ENCODE measurements at places on chromosomes 7 and 10.
A peak's percentile ranks its signal among the peaks of the same experiment; 100 is the strongest.

- DNase-seq: no peak
Measured at GRCh38 chr10:129274748-129275474, 192.1 kb upstream of the MGMT start.

DNA sequence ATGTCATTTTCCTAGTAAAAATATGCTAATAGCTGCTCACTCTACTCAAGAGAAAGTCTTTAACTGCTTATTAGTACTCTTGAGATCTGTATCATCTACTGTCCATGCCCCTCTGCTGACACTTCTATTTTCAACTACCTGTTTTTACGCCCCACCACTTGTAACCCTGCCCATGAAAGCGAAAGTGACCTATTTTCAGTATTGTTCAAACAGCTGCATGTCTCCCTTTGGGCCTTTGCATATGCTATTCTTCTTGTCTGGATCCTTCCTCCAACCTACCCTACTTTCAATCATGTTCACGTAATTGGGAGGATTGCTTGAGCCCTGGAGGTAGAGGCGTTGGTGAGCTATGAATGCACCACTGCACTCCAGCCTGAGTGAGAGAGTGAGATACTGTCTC is 1481.3 kb downstream of the GATA3 start:
- DNase-seq: no peak

DNA sequence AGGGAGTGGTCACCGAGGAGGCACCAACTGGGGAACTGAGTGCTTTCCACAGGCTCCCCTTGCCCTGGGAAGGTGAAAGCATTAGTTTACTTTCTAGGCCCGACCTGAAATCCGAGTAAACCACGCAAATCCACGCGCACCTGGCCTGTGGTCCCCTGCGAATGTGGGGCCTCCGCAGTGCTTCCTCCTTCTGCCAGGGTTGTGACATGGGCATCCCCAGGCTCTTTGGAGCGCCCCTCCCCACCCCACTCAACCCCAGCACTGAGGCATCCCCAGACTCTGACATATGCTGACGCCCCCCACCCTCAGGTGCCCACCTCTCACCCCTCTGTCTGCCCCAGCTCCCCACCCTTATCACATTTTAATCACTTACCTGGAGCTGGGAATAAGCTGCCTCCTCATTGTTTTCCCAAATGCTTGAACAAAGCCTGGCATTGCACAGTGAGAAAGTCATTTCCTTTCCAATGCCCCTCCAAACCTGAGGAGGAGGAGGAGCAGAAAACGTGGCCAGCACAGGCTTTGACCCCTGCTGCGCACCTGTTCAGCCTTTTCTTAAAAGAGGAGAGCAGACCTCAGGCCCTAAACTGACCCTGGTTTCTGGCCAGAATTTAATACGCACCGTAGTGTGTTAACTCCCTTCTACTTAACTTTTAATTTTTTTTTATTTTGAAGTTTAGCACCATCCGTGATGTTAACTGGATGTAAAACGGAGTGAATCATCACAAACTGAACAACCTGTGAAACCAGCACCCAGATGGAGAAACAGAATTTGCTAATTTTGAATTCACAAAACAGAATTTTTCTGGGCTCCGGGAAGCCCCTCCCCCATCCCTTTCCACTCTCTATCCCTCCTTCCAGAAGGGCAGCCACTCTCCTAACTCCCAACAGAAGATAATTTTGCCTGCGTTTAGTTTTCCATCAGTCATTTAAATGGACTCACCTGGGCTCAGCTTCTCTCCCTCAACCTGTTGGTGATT is 129.4 kb downstream of the WDR11 start:
- no peak for DNase-seq

DNA sequence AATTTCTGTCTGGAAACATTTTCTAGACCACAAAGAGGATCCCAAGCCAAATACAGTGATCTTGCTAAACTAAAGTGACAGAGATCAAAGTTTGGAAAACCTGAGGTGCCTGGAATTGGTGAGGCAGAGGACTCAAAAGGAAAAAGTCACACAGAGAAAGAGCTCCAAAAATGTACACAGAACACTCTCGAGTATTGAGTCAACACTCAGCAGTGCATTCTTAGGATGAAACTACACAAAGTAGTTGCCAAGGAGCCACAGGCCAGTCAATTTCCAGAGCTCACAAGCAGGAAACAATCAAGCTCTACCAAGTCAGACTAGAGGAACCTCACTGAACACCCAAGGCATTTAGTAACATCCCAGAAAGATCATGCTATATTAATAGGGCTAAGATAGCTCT is 61.3 kb downstream of the MICU1 start:
- DNase-seq: no peak

DNA sequence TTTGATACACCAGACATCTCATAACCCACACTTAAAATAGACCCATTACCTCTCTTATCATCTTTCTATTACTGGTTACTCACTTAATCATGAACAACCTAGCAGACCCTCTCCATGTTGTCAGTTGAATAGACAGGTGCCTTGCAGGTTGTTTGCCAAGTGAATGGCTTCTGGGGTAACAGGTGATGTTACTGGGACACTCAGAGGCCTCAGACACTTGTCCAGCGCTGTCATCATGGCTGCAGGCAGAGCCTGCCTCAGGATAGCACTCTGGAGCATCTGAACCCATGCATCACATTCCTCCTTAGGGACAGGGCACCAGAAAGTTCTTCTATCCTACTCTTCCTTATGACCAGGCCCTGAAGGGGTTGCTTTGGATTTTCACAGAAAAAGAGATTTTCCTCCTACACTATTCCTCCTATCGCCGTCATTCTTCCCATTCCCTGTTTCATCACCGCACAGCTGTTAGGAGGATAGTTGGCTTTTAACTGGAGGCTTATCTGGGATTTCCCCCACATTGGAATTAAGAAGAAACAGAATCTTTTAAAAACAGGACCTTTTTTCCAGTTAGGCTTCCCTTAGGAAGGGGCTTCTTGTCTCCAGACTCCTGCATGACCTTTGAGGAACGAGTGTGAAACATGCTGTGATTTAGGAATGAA is 182.1 kb downstream of the VTI1A start:
- DNase-seq: no peak

DNA sequence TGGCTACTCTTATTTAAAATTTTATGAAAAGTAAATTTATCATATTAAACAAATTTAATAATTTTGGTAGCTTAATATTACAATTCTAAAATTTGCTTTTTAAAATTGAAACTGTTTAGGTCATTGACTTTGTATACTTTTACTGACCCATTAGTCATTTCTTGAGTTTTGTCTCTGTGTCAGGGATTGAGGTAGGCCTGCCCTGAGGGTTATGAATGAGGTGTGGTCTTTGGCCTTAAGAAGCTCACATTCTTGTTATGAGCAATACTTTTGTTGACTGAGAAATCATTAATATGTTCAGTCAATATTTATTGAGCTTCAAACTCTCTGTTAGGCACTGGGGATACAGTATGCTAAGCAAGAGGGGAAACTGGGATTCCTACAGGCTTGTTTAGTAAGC is 47.0 kb upstream of the RPA3 start:
- no peak for DNase-seq

DNA sequence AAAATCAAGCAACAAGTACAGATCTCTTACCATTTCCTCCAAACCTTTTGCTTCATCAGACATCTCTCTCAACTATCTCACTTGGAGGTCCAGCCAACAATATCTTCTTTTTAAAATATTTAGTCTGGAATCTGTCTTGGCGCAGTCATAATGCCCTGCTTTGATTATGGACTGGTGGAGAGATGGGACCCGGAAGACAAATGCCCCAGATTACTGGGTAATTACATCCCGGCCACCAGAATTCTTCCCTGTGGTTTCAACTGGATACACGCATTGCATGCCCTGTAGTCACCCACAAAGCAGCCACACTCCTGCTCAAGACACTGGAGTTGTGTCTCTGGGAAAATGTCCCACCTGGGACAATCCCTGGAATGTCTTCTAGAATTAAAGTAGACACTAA is 65.5 kb downstream of the BPGM start:
- no peak for DNase-seq

- no peak for DNase-seq
Measured at GRCh38 chr10:84296091-84296981, 32.1 kb upstream of the CCSER2 start.

DNA sequence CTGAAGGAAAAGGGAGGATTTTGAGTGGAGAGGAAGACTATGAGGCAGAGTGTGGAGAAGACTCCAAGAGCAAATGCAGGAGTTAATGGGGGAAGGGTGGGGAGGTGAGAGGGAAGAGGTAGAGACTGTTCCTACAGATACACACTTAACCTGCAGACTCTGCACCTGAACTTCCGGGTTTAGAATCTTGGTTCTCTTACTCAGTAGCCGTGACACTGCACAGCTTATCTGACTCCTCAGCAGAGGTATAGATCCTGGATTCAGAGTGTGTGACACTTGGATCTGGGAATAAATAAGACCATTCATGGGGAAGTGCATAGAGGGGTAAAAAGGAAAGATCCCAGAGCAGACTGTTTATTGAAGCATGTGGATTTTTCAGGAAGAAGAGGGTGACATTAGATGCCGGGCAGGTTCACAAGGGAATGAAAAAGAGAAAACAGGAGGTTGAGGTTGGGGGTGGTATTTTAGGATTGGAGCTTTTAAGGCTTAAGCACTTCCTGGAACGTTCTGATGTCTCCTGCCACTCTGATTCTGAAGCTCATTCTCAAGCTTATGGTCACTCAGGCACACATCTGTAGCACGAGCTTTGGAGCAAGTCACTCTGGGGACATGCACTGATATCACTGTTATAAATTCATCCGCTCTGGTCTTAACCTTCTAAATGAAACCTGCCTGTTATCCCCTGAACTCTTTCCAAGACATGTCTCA is 5.7 kb upstream of the ZC3HAV1L start:
- peak; percentile 31 for DNase-seq

- no peak for DNase-seq
Measured at GRCh38 chr10:63155388-63156020, 22.4 kb downstream of the NRBF2 start.

DNA sequence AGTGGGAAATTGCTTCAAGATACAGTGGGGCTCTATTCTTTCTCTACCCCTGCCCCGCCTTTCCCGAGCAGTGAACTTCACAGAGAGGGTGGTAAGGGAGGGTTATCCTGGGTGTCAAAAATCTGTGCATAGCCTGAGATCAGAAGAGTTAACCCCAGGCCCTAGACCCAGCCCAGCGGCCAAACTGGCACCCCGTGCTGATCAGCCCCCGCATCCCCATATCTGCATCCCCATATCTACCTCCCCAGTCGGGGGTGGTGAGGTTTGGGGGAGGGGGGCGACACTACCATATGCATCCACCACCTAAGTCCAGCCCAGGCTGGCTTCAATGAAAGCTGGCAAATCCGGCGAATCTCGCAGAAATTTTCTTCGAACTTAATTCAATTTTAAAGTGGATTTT is 7.0 kb upstream of the DLX6 start:
- DNase-seq: no peak

DNA sequence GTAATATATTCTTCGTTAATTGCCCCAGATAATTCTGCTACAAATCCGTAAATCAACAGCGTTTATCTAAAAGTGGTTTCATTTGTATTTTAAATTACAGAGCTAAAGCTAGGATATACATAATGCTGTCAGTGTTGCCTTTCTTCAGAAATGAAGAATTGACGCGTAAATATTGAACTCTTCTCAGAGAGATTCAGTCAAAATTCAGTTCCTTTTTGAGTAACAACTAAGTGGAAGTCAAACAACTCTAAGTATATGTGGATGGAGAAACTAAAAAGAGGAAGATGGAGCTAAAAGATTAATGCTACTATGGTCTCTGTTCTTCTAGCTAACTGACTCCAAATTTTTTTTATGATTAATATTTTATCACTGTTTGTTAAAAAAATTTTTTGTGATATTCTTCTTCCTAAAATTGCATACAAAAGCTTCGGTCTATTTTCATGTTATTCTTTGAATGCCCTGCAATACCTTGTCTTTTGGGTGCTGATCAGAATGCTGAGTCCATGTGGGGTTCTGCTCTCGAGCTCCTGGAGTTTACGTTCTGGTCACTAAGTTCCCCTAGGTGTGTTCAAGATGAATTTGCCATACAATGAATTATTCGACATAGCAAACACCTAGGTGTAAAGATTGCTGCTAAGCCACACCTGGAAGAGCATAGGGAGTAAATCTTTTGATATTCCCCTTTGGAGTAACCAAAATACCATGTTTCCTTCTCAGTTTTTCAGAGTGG is 20.7 kb downstream of the MDFIC start:
- DNase-seq: no peak

DNA sequence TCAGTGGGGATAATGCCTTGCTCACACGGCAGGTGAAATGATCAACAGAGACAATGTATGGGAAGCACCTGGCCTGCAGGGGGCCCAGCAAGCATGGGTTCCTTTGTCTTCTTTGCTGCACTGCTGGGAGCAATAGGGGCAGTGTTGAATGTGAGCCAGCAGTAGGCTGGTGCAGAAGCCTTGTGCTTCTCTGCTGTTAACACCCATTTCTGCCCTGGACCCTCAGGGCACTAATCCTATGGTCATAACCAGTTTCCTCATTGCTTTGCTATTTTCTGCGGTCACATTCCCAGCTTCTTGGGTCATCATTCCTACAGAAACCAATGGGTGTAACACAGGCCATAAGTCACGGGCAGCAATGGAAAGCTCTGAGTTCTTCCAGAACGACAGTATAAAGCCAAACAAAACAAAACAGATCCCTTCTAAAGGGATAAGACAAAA is 10.9 kb upstream of the LGI1 start:
- DNase-seq: no peak

DNA sequence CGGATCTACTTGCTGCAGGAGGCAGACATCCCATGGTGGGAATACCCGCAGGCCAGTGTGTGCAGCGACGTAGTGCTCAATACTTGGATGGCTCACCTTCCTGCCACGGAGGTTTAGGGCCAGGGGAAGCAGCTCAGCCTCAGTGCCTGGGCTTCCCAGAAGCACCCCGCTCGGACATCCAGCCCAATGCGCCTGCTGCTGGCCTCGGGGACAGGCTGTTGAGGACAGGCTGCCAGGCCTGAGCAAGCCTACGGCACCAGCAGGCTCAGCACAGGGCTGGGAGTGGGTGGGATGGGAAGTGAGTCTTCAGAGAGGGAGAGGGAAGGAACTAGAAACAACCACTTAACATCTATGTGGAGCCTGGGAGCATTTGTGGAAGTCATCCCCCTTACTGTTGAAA is 441.3 kb upstream of the MGMT start:
- DNase-seq: no peak

GRCh38 chr7:77662869-77663268 is 33.4 kb upstream of the RSBN1L start:
- DNase-seq: no peak

DNA sequence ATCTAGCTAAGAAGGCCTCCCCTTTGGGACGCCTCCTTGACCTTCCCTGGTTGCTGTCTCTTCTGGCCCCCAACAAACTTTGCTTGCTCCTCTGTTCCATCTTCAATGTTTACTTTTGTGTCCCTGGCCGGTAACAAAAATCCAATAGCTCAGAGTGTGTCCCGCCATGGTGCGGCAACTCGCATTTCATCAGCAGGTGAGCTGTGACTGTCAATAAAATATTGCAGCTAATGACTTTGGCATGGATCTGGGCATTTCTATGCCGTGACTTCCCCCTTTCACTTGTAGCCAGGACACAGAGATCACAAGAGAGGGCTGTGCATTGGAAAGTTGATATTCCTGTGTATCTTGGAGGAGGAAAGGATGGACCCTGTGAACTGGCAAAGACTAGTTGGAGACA is 317.6 kb downstream of the RPS24 start:
- DNase-seq: no peak
